ENCODE measurements at places on chromosomes 6 and 20. TPM values are rescaled to one million over a fixed set of nuclear protein-coding genes. Genes with fewer than 3 reads are reported as not detected.
A peak's percentile ranks its signal among the peaks of the same experiment; 100 is the strongest.

DNA sequence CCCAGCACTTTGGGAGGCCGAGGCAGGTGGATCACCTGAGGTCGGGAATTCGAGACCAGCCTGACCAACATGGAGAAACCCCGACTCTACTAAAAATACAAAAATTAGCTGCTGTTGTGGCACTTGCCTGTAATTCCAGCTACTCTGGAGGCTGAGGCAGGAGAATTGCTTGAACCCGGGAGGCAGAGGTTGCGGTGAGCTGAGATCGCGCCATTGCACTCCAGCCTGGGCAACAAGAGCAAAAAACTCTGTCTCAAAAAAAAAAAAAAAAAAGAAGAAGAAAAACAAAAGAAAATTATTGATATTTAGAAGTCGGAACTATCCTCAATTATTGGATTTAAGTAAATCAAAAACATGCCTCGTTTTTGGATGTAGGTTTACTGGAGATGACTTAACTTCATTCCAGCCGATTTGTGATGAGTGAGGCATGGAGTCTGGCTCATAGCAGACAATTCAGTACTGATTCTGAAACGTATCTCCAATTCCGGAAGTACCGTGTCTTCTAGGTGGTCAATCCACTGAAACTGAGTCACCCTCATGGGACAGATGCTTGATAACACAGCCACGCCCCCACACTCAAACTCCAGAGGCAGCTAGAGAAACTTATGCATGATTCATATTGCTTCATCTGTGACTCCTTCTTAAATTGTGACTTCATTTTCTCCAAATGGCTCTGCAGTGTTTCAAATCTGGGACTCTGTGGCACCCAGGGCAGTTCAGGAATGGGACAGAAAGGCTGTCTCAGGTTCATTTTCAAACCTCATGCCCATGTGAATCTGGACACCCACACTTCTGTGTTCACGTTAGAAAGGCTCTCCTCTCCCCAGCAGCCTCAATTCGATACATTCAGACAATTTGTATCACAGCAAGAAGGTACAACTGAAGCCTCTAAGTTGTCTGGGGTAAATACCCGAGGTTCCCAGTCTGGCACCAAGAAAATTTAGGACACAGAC lies 110.4 kb upstream of the ARMC2 start:
- peak; percentile 14 for DNase-seq
- no peak overlapping the region for H3K4me3 ChIP-seq
- H3K36me3 ChIP-seq, result no peaks in the 10 kb centered on the region
- no peaks in the 10 kb centered on the region for H3K27me3 ChIP-seq
- no peak overlapping the region for H3K27ac ChIP-seq

SRMS gene
- not detected for total RNA-seq

DNA sequence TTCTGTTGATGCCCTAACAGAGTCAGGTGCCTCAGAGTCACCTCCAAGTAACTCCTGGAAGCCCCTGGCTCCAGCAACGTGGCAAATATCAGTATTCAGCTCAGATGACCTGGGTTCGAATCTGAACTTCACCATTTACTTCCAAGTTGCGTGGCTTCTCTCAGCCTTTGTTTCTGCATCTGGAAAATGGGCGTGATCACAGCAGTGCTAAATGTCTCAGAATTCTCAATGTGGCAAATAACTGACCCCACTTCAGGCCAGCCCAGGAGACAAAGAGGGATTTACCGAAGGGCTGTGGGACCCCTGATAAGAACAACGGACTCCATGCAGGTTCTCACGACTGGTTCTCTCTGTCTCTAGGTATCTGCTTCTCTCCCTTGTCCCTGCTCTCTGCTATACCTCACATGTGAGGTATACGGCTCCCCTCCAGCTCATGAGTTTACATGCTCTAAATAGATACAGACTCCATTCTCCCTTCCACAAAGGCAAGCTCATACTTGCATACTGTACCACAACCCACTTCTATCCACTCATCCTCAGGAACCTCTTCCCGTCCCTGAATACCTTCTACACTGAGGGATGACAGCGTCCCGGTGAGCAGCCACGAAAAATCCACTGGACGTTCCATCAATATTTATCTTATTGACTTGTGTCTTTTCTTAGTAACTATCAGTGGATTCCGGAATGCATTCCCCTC lies 84.1 kb downstream of the SNX5 start:
- H3K27me3 ChIP-seq, result no peaks in the 10 kb centered on the region
- no peak overlapping the region for H3K4me3 ChIP-seq
- no peak for DNase-seq

BMP2 gene
- 221 TPM for total RNA-seq

GRCh38 chr6:24666097-24666640 lies 530 bp downstream of the TDP2 start:
- H3K27me3 ChIP-seq, result no peaks in the 10 kb centered on the region
- no peaks in the 10 kb centered on the region for H3K4me1 ChIP-seq

MTCH1 gene
- total RNA-seq, result 236 TPM

DNA sequence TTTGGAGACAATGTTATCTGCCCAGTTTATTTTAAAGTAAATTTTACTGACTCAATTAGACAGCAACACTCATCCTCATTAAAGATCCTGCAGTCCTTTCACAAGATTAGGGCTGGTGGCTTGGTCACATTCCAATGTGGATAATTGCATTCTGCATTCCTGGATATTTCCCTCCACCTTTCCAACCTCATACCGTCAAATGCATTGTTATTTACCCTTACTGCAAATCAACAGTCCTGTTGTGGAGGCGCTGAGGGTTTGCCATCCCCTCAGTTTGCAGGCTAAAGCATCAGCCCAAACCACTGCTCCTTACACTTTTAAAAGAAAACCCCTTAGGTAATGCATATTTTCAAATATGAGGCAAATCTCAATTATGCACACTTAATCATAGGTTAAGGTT lies 5.4 kb downstream of the CITED2 start:
- DNase-seq, result peak; percentile 76
- H3K4me1 ChIP-seq, result peaks cover 16% of the 10 kb centered on the region
- H3K27ac ChIP-seq, result peak overlapping the region; percentile 96

DNA sequence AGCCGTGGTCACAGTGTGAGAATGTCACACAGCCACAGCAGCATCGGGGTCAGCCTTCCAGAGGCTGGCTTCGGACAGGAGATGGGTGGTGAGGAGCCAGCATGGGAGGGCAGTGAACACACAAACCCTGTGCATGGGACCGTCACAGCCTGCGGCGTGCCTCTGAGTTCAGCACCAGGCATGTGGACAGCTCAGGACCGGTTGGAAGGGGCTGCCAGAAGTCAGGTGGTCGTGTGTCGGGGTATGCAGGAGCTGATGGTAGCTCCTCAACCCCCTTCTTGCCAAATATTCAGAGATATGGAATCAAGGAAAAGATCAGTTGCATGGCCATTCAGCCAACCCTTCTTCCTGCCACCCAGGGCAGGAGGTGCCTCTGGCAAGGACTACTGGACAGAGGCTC lies 28.2 kb downstream of the MYT1 start:
- H3K4me1 ChIP-seq, result no peaks in the 10 kb centered on the region
- peak; percentile 78 for DNase-seq
- no peaks in the 10 kb centered on the region for H3K36me3 ChIP-seq
- H3K27ac ChIP-seq, result no peak overlapping the region
- no peak overlapping the region for H3K4me3 ChIP-seq
- H3K27me3 ChIP-seq, result no peaks in the 10 kb centered on the region

DNA sequence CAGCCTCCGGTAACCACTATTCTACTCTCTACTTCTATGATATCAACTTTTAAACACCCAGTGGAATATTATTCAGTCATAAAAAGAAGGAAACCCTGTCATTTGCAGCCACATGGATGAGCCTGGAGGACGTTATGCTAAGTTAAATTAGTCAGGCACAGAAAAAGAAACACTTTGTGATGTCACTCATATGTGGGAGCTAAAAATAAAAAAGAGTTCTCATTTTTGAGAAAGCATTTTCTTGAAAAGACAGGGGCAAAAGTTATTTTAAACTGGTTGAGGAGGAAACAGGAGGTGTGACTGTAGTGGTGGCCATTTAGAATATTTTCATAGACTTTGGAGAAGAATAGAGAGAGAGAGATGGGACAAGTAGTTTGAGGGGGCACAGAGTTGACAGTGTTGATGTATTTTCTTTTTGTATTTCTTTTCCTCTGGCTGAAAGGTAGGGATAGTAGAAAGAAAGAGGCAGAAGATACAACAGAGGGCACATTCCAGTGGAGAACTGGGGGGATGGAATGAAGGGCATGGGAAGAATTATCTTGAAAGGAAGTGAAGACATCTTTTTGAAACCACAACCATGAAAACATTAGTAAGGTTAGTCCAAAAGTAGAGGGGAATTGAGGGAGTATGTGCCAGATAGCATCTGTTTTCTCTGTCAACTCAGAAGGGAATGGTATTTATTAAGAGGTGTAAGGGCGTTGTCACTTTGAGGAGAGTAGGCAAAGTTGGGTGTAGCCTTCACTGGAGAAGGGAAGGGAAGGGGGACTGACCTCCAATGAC lies 181.3 kb upstream of the GMDS start:
- no peaks in the 10 kb centered on the region for H3K27me3 ChIP-seq
- no peak for DNase-seq
- H3K4me3 ChIP-seq, result no peak overlapping the region
- H3K4me1 ChIP-seq, result no peaks in the 10 kb centered on the region

GRCh38 chr6:169293196-169293595 lies 39.5 kb upstream of the THBS2 start:
- no peaks in the 10 kb centered on the region for H3K4me1 ChIP-seq
- no peak overlapping the region for H3K27ac ChIP-seq
- H3K27me3 ChIP-seq, result no peaks in the 10 kb centered on the region
- DNase-seq, result no peak
- no peaks in the 10 kb centered on the region for H3K36me3 ChIP-seq

GRCh38 chr6:7505189-7505699 lies 36.2 kb upstream of the DSP start:
- no peaks in the 10 kb centered on the region for H3K27me3 ChIP-seq
- no peaks in the 10 kb centered on the region for H3K4me1 ChIP-seq
- peak; percentile 96 for DNase-seq
- no peaks in the 10 kb centered on the region for H3K36me3 ChIP-seq
- H3K27ac ChIP-seq, result no peak overlapping the region

DNA sequence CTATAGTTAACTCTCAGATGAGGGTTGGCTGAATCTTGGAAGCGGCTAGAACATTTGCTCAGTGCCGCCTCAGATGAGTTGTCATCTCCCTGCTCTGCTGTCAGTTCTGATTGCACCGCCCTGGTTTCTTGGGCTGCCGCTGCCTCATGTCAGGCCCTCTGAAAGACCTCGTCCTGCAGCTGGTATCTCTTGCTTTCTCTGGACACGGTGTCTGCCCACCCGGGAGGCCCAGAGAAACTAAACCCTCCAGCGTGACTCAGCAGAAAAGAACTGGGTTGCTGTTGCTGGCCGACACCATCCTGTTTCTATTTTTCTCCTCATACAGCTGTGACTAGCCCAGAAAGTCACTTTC lies 355.4 kb downstream of the CD83 start:
- H3K4me1 ChIP-seq, result no peaks in the 10 kb centered on the region
- H3K27me3 ChIP-seq, result no peaks in the 10 kb centered on the region
- no peak overlapping the region for H3K4me3 ChIP-seq
- peaks cover 4% of the 10 kb centered on the region for H3K36me3 ChIP-seq

GRCh38 chr20:36149469-36149868 lies 5.1 kb upstream of the EPB41L1 start:
- no peak overlapping the region for H3K4me3 ChIP-seq
- peak; percentile 37 for DNase-seq
- peaks cover 14% of the 10 kb centered on the region for H3K27me3 ChIP-seq
- H3K36me3 ChIP-seq, result no peaks in the 10 kb centered on the region
- H3K4me1 ChIP-seq, result no peaks in the 10 kb centered on the region
- H3K27ac ChIP-seq, result no peak overlapping the region
